ENCODE measurements at places on chromosomes 3 and 15.

- no peak for DNase-seq
Observed at GRCh38 chr3:59085976-59086375, 36.2 kb upstream of the CFAP20DC start.

DNA sequence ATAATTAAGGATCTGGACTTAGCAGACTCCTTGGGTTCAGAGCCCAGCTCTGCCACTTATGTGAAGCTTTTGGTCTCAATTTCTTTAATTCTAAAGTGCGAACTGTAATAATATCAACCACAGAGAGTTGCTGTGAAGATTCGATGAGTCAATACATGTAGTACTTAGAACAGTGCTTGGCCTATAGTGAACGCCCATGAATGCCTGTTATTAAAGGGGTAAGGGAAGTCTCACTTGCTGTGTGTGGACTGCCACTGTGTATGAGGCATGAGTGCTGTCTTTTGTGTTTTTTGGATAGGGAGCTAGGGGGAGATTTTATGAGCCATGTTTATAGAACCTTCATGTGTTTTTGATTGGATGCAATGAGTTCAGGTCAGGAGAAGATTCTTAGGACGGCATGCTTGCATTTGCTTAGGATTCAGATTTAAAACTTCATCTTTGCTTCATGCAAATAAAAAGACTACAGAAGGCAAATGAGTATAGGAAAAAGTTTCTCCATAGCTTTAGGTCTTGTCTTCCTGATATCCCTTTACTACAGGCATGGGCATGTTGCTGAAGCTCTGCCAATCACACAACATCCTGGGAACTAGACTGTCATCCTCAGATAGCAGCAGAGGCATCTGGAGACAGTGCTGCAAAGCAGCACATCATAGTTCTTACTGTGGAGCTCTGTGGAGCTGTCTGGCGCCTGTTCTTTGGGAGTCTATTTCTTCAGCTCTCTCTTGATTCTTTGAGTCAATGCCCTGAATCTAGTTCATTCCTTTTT is 50.0 kb downstream of the PLS1 start:
- DNase-seq = no peak

DNA sequence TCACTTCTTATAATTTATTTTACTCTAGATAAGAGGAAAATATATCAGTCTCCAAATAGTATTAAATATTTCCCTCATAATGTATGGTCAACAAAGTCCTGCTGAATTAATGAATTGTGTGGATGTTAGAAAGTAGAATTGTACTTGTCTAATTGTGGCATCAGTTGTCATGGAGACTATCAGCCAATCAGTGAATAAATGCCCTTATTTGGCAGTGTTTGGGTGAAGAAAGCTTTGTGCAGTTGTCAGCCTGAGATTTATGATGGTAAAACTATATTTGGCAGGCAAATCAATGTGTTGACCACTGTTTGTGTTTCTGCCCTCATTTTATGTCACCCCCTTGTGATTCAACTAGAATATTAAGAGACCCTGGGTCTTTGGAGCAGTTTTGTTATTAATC is 293.6 kb upstream of the MDFIC2 start:
- no peak for DNase-seq

DNA sequence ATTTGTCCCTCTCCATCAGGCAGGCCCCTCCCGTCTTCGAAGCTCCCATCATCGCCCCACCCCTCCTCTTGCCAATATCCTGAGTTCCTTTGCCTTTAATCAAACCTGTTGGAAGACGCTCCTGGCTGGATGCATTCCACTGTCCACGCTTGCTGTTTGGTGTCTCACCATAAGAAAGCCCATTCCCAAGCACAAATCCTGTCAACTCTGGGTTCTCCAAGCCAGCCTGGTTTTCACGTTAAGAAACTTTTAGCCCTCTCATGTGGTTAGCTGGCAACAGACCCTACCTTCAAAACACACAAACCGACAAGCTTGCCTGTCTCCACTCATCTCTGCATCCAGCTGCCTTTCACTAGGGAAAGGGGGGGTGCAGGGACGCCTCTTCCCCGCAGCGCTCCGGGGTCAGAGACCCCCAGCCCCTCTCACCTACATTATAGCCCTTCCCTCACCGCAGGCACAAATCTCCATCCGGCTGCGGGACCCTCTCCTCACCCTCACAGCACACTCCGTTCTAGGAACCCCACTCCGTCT is 1.1 kb downstream of the GORASP1 start:
- DNase-seq = no peak

- DNase-seq = no peak
Observed at GRCh38 chr3:192867645-192868044, 50.0 kb downstream of the MB21D2 start.

GRCh38 chr3:81863756-81864155 is 102.3 kb upstream of the GBE1 start:
- no peak for DNase-seq

DNA sequence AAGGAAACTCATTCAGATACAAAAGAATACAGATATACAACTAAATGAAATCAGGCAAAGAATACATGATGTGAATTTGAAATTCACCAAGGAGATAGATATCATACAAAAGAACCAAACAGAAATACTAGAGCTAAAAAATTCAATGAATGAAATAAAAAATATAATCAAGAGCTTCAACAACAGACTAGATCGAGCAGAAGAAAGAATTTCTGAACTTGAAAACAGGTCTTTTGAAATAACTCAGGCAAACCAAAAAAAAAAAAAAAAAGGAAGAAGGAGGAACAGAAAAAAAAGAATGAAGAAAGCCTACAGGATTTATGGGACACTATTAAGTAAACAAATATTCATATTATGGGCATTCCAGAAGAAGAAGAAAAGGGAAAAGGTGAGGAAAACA is 137.8 kb downstream of the DMXL2 start:
- DNase-seq = no peak

- no peak for DNase-seq
Observed at GRCh38 chr3:102512734-102513504, 78.1 kb downstream of the ZPLD1 start.

GRCh38 chr3:183635107-183635430 is 354 bp upstream of the KLHL24 start:
- no peak for DNase-seq

Measured in left lobe of liver (tissue), 2 donors.